ENCODE measurements at places on chromosomes 7 and 10.
A peak's percentile ranks its signal among the peaks of the same experiment; 100 is the strongest.

DNA sequence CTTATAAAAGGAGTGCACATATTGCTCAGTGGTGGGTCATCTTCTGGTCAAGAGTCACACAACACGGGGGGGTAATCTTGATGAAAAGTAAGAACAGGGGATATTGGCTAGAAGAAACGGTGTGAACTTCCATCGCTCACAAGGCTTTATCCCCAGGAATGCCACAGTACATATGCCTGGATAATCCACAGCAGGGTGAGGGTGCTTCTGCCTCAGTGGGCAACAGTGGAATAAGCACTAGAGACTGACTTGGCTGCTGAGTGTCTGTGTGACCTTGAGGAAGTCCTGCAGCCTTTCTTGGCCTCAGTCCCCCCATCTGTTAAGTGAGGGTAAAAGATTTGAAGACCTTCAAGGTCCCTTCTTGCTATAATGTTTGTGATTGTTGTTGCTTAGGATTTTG lies 44.9 kb upstream of the SHH start:
- DNase-seq: no peak

DNA sequence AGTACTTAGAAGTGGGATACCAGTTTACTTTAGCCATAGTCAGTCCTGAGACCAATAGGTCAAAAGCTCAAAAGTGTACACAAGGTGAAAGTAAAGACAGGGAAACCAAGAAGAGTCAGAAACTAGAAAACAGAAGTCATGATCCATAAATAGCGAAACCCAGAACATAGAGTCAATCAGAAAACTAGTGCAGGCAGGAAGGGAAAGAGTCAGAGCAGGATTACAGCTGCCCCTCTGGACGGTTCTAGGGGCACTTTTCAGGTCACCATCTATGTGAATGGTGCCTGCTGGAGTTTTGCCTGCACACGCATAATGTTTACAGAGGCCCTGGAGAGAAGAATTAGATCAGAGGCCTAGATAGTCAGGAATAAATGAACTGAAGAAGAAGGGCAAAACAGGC lies 22.4 kb upstream of the DMTF1 start:
- DNase-seq: no peak

DNA sequence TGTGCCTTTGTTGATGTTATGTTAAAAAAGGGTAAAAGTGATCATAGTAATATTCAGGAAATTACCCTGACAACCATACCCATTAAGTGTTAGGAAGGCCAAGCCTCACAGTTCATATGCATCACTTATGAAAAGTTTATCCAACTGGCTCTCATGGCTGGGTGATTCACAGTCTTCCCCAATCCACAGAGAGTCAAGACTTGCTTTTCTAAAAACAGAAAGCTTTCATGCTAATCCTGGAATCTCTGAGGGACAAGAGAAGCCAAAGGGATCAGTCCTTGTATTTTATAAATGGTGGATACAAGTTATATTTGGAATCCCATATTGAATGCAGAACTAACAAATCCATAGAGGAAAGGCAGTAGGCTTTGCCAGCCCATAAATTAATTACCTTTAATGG lies 218.3 kb downstream of the JAZF1 start:
- no peak for DNase-seq

GRCh38 chr7:90817846-90818245 lies 221.7 kb downstream of the CDK14 start:
- DNase-seq: no peak

GRCh38 chr10:18497806-18498369 lies 153.5 kb downstream of the NSUN6 start:
- no peak for DNase-seq

GRCh38 chr7:36278620-36279172 lies 111.0 kb upstream of the ANLN start:
- DNase-seq: peak; percentile 70

DNA sequence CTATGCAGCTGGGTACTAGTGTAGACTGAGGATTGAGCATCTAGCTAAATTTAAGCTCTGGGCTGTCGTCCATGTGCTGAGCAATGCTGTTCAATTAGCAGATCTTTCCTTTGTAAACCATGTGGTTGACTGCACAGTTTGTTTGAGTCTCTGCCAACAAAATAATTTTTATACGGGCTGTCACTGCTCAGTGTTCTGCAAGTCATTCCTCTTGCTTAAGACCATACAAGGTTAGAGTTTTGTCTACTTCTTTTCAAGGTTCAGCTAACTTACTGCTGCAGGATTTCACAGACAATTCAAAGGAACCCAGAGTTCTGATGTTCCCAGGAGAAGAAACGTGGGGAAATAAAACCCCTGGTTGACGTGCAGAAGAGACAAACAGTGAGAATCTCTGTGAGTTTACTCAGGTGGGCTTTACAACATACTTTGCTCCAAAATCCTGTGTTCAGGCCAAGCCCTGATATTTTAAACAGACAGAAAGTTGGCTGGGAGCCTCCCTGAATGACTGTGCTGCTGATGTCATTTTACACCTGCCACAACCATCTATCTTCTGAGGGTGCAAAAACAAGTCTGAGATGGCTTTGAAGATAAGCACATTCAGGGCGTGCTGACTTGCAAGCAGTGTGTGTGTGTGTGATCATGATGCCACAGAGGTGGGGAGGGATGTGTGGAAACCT lies 177.1 kb upstream of the SVIL start:
- DNase-seq: peak; percentile 95

GRCh38 chr10:99855479-99856071 lies 73.1 kb downstream of the ABCC2 start:
- DNase-seq: no peak

DNA sequence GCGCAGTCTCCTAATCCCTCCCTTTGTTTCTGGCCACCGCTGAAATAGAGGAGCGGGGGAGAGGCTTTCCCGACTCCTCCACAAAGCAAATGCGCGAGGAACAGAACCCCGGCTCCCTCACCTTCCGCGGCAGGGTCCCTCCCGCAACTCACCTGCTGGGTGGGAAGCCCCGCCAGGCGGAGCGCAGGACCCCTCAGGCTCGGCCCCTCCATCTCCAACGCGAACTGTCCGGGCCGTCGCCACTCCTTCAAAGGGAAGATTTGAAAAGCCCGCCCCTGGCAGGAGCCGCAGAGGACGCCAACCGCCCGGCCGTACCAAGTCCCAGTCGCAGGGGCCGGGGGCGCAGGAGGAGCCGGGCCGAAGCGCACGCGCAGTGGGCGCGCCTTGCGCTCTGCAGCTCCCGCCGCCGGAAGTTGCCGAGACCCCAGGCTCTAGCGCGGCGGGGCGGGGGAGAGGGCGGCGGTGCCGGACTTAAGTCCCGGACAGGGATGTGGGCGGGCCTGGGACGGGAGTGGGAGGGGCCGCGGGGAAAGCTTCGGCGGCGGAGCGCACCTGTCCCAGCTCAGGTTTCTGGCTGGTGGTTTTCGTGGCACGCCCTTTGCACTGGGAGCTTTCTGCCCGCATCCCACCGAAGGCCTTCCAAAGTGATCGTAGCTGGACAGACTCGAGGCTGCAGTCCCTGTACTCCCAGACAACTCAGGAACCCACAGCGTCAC lies at the start of gene RTKN2:
Gene RTKN2, minus strand, starts transcription at position 446 of the 716 bp plus-strand sequence. Its CDS starts 234 bp downstream, at position 212.
- DNase-seq: peak; percentile 54

DNA sequence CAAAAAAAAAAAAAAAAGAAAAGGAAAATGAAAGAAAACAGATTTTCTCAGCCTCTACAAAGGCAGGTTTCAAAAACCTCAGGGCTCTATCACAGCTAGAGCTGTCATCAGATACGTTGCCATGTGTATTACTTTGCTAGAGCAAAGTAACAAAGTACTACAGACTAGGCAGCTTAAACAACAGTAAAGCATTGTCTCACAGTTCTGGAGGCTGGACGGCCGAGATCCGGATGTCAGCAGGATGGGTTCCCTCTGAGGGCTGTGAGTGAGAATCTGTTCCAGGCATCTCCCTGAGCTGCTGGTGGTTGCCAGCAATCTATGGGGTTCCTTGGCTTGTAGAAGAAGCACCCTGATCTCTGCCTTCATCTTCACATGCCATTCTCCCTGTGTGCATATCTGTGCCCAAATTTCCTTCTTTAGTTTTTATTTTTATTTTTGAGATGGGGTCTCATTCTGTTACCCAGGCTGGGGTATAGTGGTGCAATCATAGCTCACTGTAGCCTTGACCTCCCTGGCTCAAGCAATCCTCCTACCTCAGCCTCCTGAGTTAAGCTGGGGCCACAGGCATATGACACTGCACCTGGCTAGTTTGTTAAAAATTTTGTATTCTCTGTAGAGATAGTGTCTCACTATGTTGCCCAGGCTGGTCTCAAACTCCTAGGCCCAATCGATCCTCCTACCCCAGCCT lies 48.9 kb upstream of the KDM7A start:
- no peak for DNase-seq

DNA sequence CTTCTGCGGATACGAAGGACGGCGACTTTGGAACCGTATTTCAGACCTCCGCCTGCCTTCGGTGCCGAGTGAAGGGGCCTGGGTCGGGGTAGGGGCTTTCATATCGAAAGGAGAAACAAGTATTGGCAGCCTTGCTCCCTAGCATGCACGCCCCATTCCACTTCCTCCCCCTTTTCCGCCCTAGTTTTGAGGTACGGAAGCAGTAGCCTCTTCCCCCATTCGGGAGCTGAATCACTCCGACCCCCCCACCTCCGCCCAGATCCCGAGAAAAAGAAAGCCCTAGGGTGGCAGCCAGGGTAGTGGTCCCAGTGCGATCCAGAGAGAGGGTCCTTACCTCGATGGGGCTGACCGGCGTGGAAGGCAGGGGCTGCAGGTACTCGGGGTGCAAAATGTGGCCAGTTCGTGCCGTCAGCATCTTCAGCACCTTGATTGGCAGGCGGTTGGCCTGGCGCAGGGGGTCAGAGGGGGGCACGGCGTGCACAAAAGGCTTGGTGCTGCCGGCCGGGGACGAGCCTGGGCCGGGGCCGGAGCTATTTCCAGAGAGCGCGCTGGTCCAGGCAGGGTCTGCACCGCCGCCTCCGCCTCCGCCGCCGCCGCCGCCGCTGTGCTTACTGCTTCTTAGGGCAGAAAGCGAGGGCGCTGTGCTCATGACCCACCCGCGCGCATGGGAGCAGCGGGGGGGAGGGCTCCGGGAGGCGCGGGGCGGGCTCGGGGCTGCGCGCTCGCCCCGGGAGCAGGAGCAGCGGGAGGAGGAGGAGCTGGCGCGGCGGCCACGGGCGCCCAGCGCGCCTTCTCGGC lies 594 bp downstream of the ZNF503 start:
- no peak for DNase-seq

DNA sequence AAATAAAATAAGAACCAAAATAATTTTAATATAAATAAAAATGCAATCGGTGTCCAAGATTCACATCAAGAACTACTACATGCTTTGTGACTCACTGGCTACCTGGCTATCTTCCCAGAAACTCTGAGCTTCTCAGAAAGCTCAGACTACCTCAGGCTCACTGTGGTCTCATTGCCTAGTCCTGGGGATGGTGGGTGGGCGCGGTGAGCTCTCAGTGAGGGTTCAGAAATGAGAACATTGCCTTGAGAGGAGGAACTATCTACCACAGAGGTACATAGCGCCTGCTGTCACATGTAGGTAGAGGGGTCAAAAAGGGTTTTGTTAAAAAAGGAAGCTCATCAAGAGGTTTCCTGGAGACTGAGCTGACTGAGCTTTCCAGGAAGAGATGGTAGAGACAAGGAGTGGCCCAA lies 108.0 kb downstream of the WDFY4 start:
- DNase-seq: peak; percentile 23

GRCh38 chr10:108783897-108784296 lies 1139.4 kb downstream of the XPNPEP1 start:
- no peak for DNase-seq

- no peak for DNase-seq
These were observed 34.5 kb downstream of the RTKN2 start for GRCh38 chr10:62234077-62234605.

DNA sequence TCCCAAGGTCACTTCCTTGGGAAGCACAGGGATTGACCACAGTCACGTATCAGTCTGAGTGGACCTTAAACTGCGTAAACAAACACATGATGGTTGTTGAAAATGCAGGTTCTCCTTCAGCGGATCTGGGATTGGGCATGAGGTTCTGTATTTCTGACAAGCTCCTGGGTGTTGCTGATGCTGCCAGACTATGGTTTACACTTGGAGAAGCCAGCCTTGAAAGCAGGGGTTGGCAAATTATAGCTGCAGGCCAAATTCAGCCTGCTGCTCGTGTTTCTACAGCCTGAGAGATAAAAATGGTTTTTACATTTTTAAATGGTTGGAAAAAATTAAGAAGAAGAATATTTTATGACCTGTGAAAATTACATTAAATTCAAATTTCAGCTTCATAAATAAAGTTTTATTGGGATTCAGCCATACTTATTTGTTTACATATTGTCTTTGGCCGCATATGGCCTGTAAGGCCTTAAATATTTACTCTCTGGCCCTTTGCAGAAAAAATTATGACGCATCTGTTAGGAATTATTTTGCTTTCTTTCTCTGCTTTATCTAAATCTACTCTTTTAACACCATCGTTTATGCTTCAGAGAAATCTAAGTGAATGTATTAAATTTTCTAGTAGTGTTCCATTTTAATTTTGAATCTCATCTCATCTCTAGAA lies 109.6 kb downstream of the SH2D4B start:
- no peak for DNase-seq

DNA sequence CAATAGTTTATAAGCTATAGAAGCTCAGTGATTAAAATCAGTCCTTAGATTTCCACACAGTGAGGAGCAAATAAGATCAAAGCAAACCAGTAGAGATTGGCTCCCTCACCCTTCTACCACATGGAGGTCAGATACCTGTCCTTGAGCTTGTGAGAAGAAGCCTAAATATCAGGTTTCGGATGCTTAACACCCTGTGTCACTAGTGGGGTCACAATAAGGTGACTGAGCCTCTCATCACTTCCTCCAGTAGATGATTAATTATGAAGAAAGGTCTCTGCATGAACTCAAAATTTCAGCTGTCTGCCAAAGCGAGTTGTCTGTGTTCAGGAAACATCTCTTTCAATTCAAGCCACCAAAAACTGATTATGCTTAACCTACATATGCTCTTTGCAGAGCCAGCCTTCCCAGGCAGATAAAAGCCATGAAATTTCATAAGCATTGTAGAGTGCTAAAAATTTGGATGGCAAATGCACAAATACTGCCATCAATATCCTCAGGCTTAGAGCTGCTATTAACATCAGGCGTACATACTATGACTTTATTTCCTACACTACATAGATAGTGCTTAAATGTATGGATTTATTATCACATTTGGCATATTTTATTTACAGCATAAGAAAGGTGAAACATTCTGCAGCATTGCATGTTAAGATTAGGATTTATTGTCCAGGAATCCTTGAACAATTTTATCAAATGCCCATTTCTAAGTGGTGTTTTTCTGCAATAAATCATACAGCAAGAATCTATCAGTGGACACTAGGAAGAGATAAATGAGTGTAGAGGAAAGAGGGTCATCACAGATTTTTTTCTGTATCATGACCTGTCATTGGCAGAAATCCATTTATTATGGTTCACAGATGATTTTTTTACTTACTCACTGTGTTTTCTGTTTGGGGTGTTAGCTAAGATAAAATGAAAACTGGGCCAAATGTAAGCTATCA lies 285.1 kb upstream of the SP8 start:
- no peak for DNase-seq
